ENCODE measurements at places on chromosomes 2 and 18. TPM values are rescaled to one million over a fixed set of nuclear protein-coding genes. Genes with fewer than 3 reads are reported as not detected.

- no peak for DNase-seq
Observed at GRCh38 chr2:8633735-8634313, 48.0 kb upstream of the ID2 start.

GRCh38 chr2:34738691-34739090, 1139.6 kb upstream of the FAM98A start:
- no peak for DNase-seq

- no peak for DNase-seq
Observed at GRCh38 chr2:152740743-152741328, 22.4 kb downstream of the ARL6IP6 start.

DNA sequence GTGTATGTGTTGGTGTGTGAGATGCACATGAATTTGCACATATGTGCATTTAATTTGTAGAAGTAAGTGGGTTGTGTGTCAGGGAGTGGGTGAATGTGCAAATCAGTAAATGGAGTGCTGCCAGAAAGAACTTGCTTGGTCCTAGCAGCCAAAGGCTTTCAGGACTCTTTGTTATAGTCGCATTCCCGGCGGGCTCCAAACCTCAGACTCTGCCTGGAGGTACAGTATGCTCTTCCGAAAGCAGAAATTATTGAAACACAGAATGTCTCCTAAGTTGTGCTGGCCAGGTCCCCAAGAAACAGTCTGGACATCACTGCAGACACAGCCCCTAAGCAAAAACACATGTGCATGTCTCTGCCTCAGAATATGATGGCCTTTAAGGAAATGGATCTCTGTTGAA, 232.4 kb downstream of the INSIG2 start:
- no peak for DNase-seq

FLACC1 gene
- 0.67 TPM for total RNA-seq

MAP3K19 gene
- not detected for total RNA-seq

CD28 gene
- total RNA-seq = 279 TPM

MC5R gene
- total RNA-seq = not detected

Measured in activated CD4-positive, alpha-beta memory T cell treated with anti-CD3 and anti-CD28 coated beads for 36 hours (primary cell).